ENCODE measurements at places on chromosomes 5 and 9.
A peak's percentile ranks its signal among the peaks of the same experiment; 100 is the strongest.

GRCh38 chr5:137831526-137831925 lies 36.1 kb upstream of the MYOT start:
- no peak for DNase-seq

DNA sequence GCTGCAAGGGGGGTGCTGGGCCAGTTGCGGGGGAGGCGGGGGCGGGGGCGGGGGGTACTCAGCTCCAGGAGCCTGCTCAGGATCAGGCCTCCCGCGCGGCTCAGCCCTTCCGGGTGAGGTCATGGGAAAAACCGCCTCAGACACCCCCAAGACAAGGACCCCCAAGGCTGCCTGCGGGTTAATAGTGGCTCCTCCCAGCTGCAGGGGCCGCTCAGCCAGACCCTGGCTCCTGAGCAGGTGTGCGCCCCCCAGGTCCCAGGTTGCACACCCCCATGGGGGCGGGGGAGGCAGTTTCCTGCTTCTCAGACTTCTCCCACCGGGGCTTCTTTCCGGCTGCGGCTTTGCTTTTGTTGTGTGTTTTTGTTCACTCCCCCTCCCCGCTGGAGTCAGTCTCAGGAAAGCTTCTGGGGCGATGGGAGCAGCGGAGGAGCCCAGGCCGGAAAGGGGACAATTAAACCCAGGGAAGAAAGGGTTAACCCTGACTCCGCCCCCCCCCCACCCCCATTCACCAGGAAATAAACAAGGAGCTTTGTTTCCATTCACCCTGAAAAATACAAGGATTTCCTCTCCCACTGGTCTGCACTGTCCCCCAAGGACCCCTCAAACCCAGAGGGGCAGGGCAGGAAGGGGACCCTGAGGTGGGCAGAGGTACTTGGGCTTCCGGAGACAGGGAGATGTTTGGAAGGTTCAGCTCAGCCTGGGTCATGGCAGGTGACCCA lies 42.3 kb upstream of the NOTCH1 start:
- no peak for DNase-seq

GRCh38 chr9:21709464-21710058 lies 92.9 kb upstream of the MTAP start:
- peak; percentile 42 for DNase-seq

DNA sequence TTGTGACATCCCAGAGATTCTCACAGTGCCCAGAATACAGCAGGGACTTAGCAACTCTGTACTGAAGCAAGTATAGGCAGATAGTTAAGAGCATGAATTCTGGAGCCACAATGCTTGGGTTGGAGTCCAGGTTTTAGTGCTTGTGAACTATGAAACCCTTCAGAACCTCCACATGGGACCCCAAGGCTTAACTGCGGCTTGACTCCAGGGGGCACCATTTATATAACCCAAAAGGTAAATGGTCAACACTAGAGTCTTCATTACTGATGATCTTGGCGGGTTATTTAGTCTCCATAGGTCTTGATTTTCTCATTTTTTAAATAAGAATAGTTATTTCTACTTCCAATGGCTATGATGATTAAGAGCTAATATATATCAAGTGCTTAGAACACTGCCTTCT lies 390.3 kb downstream of the TAF11L14 start:
- no peak for DNase-seq

- no peak for DNase-seq
These were observed 186.8 kb upstream of the NFIB start for GRCh38 chr9:14500705-14501104.

DNA sequence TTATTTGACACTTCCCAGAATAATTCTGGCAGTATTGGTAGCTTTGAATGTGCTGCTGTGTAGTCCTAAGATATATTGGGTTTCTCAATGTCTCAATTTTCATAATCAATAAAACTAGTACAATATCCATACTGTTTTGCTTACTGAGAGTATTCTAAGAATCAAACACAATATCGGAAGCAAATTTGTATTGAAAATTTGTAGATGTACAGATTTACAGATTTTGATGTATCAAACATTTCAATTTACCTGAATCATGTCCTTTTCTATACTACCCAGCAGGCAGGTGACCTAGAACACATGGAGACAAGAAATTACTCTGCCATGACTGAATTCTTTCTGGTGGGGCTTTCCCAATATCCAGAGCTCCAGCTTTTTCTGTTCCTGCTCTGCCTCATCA lies at the start of gene OR13D1:
OR13D1 (plus strand) TSS at position 301 of the 400 bp plus-strand sequence; CDS start at position 301, 0 bp downstream.
- no peak for DNase-seq

- no peak for DNase-seq
These were observed 1.6 kb upstream of the SEMA6A start for GRCh38 chr5:116576053-116576713.

DNA sequence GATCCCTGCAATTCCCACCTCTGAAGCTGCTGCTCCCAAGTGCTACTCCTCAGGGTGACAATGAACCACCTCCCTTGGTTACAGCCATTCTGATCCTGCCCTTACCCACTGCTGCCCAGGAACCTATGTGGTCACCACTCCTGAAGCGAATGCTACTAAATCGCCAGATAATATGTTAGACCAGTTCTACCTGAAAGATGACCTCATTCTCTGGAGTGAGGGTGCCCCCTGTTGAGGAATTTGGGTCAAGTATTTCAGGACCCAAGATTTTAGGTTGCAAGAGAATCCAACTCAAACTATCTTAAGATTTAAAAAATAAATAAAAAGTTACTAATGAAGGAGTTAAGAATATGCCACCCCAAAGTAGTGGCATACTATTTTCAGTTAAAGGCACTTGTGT lies 5.8 kb upstream of the SNAPC3 start:
- peak; percentile 28 for DNase-seq

GRCh38 chr9:116935149-116935897 lies 248.2 kb downstream of the TRIM32 start:
- DNase-seq = no peak

- no peak for DNase-seq
These were observed 192.5 kb upstream of the TUT7 start for GRCh38 chr9:86546712-86547111.

GRCh38 chr9:70079417-70080037 lies 35.9 kb downstream of the MAMDC2 start:
- DNase-seq = no peak

DNA sequence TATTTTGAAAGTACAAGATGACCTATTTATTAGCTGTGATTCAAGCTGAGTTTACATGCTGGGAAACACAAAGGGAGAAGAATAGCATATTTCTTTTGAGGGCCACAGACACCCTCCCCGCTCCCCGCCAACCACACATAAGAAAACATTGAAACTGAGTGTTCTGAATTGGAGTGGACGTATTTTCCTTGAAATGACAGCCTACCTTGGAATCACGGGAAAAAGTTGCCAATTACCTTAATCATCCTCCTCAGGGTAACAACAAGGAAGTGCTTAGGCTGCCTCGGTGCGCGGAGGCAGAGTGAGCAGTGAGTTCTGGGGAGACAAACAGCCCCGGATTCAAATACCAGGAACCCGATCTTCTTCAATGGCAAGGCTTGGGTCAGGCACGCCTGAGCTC lies 31.4 kb downstream of the CFAP77 start:
- no peak for DNase-seq

DNA sequence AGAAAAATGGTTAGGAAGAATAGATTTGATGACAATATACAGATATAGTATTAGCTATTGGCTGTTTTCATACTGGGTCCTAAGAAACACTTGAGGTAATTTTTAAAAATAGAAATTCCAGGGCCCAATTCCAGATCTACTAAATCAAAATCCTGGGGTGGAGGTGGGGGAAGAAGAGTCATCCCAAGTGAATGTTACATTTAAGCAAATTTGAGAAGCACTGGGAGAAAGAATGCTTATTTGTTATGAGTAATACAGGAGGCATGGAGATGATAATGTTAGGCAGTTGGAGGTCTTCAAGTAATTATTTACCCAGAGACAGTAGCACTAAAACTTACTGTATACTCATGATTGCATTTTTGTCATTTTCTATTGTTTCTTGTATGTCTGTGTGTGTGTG lies 93.0 kb upstream of the DAB2 start:
- no peak for DNase-seq

DNA sequence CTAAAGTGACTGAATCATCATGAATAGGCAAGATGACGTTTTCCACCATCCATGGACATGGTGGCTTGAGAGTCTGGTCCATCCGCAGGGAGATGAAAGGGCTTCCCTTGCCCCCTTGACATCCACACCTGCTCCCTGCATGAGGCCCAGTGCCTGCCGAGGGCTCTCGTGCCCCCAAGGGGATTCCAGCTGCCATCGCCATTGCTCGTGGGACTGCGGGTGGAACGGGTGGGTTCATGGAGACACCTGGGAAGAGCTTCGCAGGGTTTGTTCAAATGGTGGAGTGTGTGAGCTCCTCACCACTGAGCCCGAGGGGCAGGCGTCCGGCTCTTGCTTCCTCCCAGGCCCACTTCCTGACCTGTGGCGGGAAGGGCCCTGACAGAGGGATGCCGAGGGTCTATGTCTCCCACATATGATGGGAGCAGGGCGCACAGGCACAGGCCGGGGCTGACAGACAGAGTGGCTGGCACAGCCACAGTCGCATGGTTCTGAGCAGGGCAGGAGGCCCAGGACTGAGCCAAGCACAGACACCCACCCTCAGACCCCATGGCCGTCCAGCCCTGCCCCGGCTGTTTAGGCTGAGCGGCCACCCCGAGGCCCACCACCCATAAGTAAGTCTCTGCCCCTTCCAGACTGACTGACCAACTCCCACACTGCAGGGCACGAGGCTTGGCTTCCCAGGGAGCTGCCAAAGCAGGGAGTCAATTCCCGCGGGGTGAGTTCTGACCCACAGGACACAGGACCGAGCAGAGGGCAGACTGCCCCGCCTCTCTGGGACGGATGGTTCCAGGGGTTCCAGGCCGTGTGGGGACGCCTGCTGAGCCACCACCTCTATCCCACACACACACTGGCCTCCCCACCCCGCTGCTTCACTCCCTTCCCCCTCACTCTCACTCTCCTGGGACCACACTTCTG lies 70.0 kb upstream of the PPP1R26 start:
- no peak for DNase-seq

DNA sequence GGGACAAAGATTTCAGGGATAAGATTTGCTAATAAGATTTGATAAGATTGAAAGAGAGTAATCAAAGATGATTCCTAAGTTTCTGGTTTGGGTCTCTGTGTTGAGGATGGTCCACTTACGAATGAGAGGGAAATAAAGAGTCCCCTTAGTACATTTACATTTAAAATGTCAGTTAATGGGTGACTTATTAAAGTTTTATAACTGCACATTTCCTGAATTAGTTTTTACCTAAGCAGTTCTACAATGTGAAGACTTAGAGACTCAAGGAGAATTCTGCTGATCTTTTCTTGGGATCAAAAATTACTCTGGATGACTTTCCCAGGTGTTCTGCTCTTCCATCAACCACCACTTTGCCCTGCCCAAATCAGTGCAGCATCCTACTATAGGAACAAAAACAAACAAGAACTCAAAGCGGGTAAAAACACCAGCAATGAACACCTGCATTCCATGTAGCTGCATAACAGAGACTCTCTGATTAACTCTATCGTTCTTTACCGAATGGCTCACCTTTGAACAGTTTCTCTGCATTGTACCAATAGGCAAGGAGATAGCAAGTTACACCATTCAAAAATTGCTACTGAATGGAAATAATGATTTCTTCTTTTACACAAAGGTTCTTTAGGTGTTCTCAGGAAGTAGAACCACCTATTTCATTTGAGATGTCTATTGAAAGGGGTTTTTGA lies 65.3 kb downstream of the PRLR start:
- DNase-seq = no peak

DNA sequence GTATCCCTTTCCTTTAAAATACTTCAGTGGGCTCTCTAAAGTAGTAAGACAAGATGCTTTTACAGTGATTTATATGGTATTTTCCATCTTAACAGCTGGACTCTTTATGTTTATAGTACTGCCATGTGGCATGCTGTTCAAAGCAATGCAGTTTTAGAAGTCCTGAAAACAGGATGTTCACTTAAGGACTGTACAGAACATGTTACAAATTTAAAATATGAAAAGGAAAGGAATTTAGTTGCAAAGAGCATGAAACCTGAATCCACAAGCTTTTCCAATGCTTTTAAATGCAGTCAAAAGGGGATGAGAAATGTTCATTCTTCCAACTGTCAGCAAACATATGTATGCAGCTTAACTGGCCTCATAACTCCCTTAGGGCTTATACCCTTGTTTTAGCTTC lies 580.2 kb downstream of the EFNA5 start:
- no peak for DNase-seq

GRCh38 chr9:15697446-15697851 lies 144.6 kb downstream of the CCDC171 start:
- DNase-seq = no peak

DNA sequence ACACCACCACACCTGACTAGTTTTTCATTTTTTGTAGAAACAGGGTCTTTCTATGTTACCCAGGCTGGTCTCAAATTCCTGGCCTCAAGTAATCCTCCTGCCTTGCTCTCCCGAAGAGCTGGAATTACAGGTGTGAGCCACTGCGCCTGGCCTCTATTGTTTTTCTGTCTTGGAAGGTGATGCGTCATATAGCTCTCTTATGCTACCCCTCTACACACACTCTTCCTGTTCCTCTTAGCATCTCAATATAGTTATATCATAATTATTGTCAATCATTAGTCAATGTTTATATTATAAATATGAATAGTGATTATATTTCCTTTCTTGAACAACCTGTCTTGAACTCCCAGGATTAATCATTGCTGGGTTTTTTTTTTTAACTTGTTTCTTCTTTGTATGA lies 7.3 kb downstream of the PKD2L2 start:
- no peak for DNase-seq

- DNase-seq = no peak
These were observed 182.1 kb downstream of the FBN2 start for GRCh38 chr5:128355961-128356360.

DNA sequence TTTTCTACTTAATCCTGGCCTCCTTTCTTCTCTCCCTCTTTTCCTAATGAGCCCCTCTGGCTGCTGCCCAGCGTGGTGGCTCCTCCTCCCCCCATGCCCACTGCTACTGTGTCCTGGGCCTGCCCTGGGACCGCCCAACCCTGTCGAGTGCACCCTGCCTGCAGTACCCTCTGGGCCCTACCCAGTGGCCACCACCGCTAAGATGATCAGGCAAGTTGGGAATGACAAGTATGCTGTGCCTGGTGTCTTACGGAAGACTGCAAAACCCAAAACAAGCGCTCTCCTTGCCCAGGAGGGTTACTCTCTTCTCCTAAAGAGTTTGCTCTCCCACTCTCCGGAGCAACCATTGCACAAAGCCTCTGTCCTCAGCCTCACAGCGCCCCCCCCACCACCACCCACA lies 273.7 kb downstream of the SYK start:
- no peak for DNase-seq
